Activated T-cell treated with anti-CD3 and anti-CD28 coated beads, Interleukin-2, amount 50 U/mL, for 48 hours (primary cell): ENCODE measurements at places on chromosomes 5 and 9.
A peak's percentile ranks its signal among the peaks of the same experiment; 100 is the strongest.

DNA sequence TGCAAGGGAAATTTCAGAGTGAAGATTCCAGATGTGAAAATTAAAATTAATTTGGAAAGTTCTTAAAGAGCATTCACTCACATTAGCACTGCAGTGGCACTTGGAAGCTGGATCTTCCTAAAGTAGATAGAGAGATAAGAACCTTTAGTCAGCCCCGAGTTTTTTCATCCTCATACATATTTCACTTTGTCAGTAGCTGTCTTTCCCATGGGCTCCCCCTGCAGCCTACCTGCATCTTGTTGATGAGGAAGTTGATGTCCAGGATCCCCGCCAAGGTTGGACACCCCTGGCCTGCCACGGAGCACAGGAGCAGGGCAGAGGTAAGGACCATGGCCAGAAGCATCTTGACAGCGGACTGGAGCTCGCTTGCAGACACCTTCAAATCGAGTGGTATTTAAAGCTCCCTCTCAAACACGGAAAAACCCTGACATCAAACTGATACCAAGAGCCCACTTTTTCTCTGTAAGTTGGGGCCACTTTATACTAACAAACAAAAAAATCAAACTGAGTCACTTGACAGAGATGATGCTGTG, at the start of gene IL9:
Gene IL9 (minus strand): TSS at position 368 of the 533 bp plus-strand sequence. CDS start 25 bp downstream, at position 343.
- DNase-seq, result peak; percentile 32

DNA sequence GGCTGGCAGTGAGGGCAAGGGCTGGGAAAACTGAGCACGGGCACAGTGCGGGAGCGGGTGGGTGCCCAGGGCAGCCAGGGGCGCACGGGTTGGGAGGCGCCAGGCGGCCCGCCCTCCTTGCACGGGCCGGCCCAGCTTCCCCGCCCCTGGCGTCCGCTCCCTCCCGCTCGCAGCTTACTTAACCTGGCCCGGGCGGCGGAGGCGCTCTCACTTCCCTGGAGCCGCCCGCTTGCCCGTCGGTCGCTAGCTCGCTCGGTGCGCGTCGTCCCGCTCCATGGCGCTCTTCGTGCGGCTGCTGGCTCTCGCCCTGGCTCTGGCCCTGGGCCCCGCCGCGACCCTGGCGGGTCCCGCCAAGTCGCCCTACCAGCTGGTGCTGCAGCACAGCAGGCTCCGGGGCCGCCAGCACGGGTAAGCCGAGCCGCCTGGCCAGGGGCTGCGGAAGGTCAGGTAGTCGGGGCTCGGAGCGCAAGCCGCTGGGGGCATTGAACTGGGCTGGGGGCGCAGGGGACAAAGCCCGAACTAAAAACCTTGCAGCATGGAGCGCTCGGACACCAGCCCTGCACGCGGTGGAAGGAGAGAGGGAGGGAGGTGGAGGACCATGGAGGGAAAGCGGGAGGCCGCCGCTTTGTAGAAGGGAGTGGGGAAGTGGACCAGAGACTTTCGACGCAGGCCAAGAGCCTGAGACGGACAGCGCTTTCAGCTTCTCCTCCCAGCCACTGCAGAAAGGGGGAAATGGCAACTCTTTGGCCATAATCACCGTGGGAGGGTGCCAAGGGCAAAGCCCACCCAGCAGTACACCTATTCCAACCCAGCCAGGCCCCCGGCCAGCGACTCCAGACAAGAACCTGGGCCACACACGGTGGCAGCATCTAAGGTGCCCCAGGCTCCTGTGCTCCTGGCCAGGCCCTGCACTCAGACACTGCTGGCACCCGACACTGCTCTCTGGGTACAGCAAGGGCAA, at the start of gene TGFBI:
Gene TGFBI (plus strand): TSS at position 207 of the 961 bp plus-strand sequence. CDS start 68 bp downstream, at position 275.
- DNase-seq, result no peak

- no peak for DNase-seq
Observed at GRCh38 chr5:116231288-116231687, 146.5 kb downstream of the COMMD10 start.

DNA sequence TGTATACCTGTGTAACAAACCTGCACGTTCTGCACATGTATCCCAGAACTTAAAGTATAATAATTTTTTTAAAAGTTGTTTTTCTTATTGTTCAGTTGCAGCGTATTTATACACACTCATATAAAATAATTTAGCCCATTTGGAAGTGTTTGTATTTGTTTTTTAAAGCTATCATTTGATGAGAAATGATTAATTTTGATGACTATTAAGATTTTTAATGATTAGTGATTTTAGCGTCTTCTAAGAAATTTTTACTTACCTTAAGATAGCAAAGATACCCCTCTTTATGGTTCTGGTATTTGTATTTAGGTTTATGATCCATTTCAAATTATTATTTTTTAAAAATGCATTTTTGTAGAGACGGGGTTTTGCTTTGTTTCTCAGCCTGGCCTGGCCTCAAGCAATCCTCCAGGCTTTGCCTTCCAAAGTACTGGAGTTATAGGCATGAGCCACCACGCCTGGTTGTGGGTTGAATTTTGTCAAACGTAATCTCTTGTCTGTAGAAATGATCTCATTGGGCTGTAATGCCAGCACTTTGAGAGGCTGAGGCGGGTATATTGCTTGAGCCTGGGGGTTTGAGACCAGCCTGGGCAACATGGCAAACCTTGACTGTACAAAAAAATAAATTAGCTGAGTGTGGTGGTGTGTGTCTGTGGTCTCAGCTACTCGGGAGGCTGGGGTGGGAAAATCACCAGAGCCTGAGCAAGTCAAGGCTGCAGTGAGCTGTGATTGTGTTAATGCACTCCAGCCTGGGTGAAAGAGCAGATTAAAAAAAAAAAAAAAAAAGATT, 26.9 kb downstream of the CSNK1G3 start:
- no peak for DNase-seq

GRCh38 chr9:105877721-105878120, 183.4 kb downstream of the TMEM38B start:
- DNase-seq, result no peak

DNA sequence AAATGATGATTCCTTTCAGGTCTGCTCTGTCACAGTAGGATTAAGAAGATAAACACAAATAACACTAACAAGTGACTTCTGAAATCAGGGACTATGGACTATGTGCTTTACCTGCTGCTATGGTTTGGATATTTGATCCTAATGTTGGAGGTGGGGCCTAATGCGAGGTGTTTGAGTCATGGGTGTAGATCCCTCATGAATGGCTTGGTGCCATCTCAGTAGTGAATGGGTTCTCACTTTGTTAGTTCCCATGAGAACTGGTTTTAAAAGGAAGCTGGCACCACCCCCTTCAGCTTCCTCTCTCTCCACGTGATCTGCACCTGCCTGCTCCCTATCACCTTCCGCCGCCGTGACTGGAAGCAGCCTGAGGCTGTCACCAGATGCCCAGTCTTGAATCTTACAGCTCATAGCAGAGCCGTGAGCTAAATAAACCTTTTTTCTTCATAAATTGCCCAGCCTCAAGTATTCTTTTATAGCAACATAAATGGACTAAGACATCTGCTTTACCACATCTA, 3.3 kb downstream of the PPIC start:
- DNase-seq, result no peak

GRCh38 chr5:103224118-103224893, 34.3 kb upstream of the MACIR start:
- peak; percentile 43 for DNase-seq

DNA sequence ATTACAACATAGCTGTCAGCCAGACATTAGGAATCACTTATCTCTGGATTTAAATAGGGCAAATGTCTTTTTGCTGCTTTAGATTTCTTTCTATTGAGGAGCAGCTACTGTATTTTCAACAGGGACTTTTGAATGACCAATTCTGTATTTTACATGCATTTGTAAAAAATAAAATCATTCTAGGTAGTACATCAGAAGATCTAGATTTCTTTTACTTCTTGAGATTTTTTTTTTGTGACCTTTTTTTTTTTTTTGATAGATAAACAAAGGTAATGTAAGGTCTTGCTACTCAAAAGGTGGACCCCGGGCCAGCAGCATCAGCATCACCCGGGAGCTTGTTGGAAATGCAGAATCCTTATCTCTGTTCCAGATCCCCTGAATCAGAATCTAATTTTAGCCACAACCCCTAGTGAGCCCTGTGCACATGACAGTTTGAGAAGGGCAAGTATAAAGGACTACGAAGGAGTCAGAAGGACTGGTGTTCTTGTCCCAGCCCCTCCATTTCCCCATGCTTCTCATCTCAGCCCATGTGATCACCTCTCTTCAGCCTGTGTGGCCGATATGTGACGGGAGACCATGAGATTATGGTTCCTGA, 37.7 kb upstream of the CKMT2 start:
- DNase-seq, result no peak

GRCh38 chr9:74958587-74958986, 5.9 kb upstream of the C9orf40 start:
- no peak for DNase-seq

- DNase-seq, result no peak
Observed at GRCh38 chr9:137739371-137740309, 120.8 kb downstream of the EHMT1 start.

- no peak for DNase-seq
Observed at GRCh38 chr5:11390291-11390767, 513.9 kb downstream of the CTNND2 start.

GRCh38 chr5:88677376-88677895, 205.5 kb downstream of the MEF2C start:
- DNase-seq, result no peak

GRCh38 chr9:90803860-90804593, 2.4 kb downstream of the SYK start:
- DNase-seq, result no peak

GRCh38 chr5:133397990-133398645, 214.2 kb downstream of the FSTL4 start:
- no peak for DNase-seq

DNA sequence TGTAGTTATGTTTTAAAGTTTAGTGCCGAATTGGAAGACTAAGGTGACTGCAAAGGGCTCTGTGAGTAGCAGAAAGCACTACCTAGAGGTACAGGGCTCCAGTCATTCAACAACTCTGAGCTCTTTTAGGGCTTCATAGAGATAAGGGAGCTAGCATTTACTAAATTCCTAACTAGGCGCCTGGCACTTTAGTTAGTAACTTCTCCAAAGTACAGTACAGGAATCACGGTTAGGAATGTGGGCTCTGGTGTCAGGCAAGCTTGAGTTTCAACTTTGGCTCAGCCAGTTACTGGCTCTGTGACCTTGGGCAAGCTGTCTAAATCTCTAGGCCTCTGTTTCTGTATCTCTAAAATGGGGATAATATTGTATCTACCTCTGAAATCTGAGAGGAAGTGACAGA, 115.3 kb downstream of the SLIT3 start:
- no peak for DNase-seq

DNA sequence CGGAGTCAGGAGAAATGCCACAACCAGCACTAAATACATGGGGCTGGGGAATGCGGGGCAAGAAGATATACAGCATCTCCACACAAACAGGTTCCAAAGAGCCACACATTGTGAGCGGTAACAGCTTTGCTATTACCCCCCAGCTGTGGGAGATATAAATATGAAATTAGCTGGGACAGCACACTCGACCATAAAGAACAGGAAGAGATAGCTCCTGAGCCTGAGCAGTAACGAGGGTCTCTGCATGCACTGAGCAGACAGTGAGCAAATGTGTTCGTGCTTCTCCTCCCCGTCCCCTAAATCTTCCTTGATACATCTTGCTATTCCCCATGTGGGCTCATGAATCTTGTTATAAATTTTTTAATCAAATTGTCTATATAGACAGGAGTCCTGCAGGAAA, 53.1 kb downstream of the ADAMTS2 start:
- no peak for DNase-seq

GRCh38 chr5:20678814-20679298, 690.9 kb upstream of the CDH18 start:
- no peak for DNase-seq

DNA sequence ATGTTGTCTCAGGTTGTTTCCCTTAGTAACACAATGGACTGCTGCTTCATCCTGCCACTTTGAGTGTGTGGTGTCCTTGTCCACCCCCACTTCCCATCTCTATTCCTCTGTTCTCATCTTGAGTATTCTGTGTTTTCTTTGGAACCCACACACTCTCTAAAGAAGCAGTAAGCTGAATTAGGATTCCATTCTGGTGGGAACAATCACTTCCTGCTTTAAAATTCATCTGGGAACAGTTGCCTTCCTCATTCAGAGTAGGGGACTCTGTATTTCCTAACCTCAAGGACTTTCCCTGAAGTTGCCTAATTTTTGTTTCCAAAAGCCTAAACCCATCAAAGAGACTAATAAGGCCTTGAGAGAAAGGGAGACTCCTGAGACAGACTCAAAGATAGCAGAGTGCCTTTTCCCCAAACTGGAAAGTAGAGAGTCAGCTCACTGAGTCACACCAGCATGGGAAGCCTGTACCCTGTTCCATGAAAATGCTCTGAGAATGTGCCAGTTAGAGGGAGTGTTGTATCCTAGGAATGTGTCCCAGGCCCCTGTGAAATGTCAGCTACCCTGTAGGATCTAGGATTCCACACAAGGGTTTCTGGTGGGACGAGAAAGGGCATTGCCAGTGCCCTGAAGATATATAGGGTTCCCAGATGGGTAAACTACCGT, 63.6 kb downstream of the CCDC192 start:
- DNase-seq, result no peak

GRCh38 chr9:77453825-77454647, 194.1 kb downstream of the GNA14 start:
- no peak for DNase-seq

DNA sequence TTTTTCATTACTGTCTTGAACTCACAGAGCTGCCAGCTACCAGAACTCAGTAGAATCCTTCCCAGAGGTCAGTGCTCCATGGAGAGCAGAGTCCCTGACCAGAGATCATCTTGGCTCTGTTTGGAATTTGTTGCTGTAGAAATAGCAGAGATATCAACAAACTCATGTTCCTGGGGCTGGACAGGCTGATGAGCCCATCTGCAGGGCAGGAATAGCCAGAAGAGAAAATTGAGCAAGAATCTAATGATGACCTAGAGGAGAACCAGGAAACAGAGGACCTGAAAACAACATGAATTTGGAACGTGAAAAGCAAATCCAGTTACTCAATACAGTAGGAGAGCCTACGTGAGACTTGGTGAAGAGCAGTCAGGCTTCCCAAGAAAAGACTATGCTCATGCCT, 437.8 kb downstream of the PLK2 start:
- no peak for DNase-seq

DNA sequence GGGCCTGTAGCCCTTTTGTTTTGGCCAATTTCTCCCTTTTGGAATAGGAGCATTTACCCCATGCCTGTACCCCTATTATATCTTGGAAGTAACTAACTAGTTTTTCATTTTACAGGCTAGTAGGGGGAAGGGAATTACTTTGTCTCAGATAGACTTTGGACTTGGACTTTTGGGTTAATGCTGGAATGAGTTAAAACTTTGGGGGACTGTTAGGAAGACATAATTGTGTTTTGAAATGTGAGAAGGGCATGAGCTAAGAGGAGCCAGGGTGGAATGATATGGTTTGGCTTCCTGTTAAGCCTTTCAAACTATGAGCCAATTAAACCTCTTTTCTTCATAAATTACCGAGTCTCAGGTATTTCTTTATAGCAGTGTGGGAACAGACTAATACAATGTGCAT, 168.1 kb downstream of the FGF1 start:
- no peak for DNase-seq

GRCh38 chr9:114888607-114889006, 41.8 kb downstream of the TNFSF8 start:
- DNase-seq, result no peak

GRCh38 chr5:167402671-167403070, 888.8 kb upstream of the WWC1 start:
- no peak for DNase-seq

GRCh38 chr5:143105216-143105905, 298.1 kb downstream of the NR3C1 start:
- no peak for DNase-seq
